ENCODE measurements at places on chromosomes 1 and 21.

DNA sequence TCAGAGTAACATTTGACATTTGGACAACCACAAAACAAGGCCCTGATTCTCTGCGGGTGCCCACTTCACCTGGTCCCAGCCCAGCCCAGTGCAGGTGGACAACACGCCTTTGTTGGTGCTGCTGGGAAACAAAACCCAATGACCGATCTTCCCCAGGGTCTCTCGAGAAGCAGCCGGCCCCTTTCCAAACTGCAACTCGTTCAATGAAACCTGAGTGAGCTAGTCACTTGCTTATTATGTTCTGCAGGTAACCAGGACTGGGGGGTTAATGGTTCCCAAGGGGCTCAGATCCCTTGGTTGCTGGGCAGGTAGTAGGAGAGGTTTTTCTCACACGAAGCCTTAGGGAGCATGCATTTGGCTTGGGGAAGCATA, 42.9 kb downstream of the ABCG1 start:
- H3K27ac ChIP-seq = no peak overlapping the region
- no peak overlapping the region for H3K4me3 ChIP-seq
- H3K36me3 ChIP-seq = no peaks in the 10 kb centered on the region

- no peaks in the 10 kb centered on the region for H3K4me1 ChIP-seq
- no peaks in the 10 kb centered on the region for H3K27me3 ChIP-seq
- no peak overlapping the region for H3K4me3 ChIP-seq
- DNase-seq = no peak
- no peaks in the 10 kb centered on the region for H3K36me3 ChIP-seq
Measured at GRCh38 chr21:33668180-33668579, 25.9 kb downstream of the ITSN1 start.

DNA sequence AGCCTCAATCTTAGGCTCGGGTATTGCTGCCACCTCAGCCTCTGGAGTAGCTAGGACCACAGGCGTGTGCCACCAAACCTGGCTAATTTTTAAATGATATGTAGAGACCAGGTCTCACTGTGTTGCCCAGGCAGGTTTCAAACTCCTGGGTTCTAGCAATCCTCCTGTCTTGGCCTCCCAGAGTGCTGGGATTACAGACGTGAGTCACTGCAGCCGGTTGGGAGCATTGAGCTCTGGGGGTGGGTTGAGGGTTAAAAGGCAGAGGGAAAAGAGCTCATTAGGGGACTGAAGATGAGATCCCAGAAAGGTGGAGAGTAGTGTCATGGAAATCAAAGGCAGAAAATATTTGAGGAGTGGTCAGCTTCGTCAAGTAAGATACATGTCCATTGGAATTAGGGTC, 7.1 kb downstream of the RAD54L start:
- H3K4me1 ChIP-seq = no peaks in the 10 kb centered on the region
- H3K27me3 ChIP-seq = no peaks in the 10 kb centered on the region
- H3K4me3 ChIP-seq = no peak overlapping the region
- H3K36me3 ChIP-seq = peaks cover 10% of the 10 kb centered on the region
- no peak for DNase-seq
- H3K27ac ChIP-seq = no peak overlapping the region

DNA sequence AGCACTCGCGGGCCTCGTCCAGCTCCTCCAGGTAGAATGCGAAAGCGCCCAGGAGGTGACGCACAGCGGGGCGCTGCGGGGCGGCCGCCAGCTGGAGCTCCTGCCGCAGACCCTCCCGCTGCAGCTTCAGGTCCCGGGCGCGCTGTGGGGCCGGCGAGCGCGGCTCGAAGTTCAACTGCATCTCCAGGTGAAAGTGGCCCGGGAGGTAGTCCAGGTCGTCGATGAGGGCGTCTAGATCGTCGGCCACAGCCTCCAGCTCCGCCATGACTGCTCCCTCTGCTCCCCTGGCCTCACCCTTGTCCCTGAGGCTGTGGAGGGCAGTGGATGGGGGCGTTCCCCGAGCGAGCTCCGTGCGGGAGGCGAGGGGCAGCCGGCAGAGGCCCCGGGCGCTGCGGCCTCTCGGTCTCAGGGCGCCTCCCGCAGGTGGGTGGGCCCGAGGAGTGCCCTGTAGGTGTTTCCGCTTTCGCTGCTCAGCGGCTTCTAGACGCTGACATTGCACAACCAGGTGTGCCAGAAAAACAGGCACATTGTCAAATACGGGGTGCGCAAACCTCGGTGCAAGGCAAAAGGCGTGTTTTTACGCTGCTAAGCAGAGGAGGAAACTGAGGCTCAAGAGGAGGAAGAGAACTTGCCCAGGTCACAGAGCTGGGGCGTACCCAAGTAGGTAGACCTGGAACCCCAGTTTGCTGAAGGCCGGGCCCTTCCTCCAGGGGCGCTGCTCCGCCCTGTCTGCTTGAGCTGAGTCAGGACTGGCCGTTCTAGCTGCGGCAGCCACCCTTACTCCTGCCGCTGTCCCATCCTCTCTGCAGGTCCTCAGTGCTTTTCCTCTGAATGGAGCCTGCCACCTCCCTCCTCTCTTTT, at the start of gene TTC22:
TTC22 (minus strand) TSS at position 425 of the 861 bp plus-strand sequence; CDS start at position 265, 160 bp downstream.
- H3K27me3 ChIP-seq = no peaks in the 10 kb centered on the region
- no peaks in the 10 kb centered on the region for H3K36me3 ChIP-seq
- H3K27ac ChIP-seq = peak within 1 kb of the TSS; percentile 76
- peak within 1 kb of the TSS; percentile 79 for H3K4me3 ChIP-seq

- peaks cover 7% of the 10 kb centered on the region for H3K4me1 ChIP-seq
- no peak for DNase-seq
Measured at GRCh38 chr1:225754940-225755641, 22.5 kb upstream of the SRP9 start.

- no peaks in the 10 kb centered on the region for H3K27me3 ChIP-seq
- no peaks in the 10 kb centered on the region for H3K36me3 ChIP-seq
- H3K4me3 ChIP-seq = no peak overlapping the region
- DNase-seq = no peak
- H3K27ac ChIP-seq = peak overlapping the region; percentile 61
- H3K4me1 ChIP-seq = peaks cover 60% of the 10 kb centered on the region
Measured at GRCh38 chr1:66999640-67000400, 54.1 kb downstream of the SLC35D1 start.

DNA sequence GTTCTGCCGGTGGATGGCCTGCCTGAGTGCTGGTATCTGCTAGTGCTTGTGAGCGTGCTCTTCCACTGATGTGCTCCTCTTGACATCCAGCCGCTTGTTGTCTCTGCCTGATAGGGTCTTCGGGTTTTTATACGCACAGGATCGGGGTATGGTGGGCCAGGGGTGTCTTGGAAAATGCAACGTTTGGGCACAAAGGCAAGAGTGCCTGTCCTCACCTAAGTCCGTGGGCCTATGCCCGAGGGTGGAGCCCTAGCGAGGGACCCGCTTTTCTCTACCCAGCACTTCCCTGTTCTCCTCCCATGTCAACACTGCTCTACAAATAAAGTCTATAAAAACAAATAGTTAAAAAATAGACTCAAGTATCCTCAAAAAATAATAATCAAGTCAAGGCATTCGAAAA, 1007.8 kb downstream of the PLA2G4A start:
- no peaks in the 10 kb centered on the region for H3K27me3 ChIP-seq
- H3K4me3 ChIP-seq = no peak overlapping the region
- no peaks in the 10 kb centered on the region for H3K4me1 ChIP-seq
- DNase-seq = no peak
- no peak overlapping the region for H3K27ac ChIP-seq

- peaks cover 42% of the 10 kb centered on the region for H3K4me1 ChIP-seq
- DNase-seq = peak; percentile 61
Measured at GRCh38 chr1:232599178-232600041, 30.5 kb downstream of the SIPA1L2 start.

GRCh38 chr1:187837787-187838186, 1009.0 kb downstream of the PLA2G4A start:
- H3K4me1 ChIP-seq = no peaks in the 10 kb centered on the region
- no peak overlapping the region for H3K4me3 ChIP-seq
- H3K27ac ChIP-seq = no peak overlapping the region
- H3K27me3 ChIP-seq = no peaks in the 10 kb centered on the region

DNA sequence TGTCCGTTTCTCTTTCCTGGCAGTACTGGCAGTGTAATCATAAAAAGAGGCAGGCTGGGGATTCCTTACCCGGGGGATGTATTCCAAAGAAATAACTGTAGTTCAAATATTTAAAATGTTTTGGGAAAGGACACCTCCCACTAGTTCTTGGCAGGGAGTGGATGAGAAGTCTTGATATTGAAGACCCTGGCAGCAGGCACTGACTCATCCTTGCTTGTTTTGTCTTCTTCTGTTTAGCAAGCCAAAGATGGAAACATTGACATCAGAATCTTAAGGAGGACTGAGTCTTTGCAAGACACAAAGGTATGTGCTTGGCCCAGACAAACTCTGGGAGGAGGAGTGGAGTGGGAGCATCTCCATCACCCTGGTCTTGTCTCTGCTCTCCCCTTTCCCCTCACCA, 639 bp downstream of the IL20 start:
- H3K36me3 ChIP-seq = no peaks in the 10 kb centered on the region
- no peaks in the 10 kb centered on the region for H3K27me3 ChIP-seq
- H3K4me1 ChIP-seq = no peaks in the 10 kb centered on the region
- no peak overlapping the region for H3K4me3 ChIP-seq
- DNase-seq = no peak

DNA sequence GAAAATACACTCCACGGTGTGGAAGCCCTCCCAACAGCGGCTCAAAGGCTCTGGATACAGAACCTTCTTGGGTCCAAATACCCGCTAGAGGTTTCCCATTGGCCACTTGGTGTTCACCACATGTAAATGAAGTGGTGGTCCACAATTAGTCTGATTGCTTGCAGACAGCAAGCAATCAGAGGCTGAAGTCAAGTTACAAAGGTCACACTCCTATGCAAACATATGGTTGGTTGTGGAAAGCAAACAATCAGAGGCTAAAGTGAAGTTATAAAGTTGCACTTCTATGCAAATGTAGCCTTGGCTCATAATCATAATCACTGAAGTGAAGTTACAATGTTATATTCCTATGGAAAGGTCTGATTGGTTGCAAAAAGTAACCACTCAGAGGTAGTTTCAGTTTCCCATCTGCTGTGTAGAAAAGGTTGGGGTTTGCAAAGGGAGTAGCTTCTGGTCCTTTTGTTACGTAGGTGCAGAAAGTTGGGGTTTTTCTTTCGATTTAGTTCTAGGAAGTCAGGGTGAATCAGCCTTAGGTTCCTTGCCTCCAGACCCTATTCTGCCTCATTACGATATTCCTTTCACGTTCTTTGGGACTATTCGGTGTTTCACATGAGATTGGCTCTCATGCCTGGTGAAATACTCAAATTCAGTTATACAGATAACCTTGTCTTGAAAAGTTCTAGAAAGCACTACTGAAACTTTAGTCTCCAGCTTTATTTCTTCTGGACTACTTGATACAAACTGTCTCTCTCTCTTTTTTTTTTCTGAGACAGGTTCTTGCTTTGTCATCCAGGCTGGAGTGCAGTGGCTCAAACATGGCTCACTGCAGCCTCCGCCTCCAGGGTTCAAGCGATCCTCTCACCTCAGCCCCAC, 36.7 kb upstream of the MTF2 start:
- H3K27me3 ChIP-seq = no peaks in the 10 kb centered on the region
- peak overlapping the region; percentile 80 for H3K27ac ChIP-seq
- peaks cover 3% of the 10 kb centered on the region for H3K4me1 ChIP-seq
- no peaks in the 10 kb centered on the region for H3K36me3 ChIP-seq
- DNase-seq = peak; percentile 86

- no peak overlapping the region for H3K4me3 ChIP-seq
- no peak overlapping the region for H3K27ac ChIP-seq
- H3K27me3 ChIP-seq = no peaks in the 10 kb centered on the region
- peaks cover 4% of the 10 kb centered on the region for H3K4me1 ChIP-seq
- no peaks in the 10 kb centered on the region for H3K36me3 ChIP-seq
Measured at GRCh38 chr1:46370214-46370633, 23.9 kb upstream of the FAAH start.

- peaks cover 92% of the 10 kb centered on the region for H3K27me3 ChIP-seq
- H3K4me1 ChIP-seq = 0 out of 2 replicates have a peak, but pooled peaks cover 3% of the 10 kb centered on the region
- no peaks in the 10 kb centered on the region for H3K36me3 ChIP-seq
- no peak overlapping the region for H3K4me3 ChIP-seq
Measured at GRCh38 chr21:45037986-45038385, 36.4 kb upstream of the ADARB1 start.

DNA sequence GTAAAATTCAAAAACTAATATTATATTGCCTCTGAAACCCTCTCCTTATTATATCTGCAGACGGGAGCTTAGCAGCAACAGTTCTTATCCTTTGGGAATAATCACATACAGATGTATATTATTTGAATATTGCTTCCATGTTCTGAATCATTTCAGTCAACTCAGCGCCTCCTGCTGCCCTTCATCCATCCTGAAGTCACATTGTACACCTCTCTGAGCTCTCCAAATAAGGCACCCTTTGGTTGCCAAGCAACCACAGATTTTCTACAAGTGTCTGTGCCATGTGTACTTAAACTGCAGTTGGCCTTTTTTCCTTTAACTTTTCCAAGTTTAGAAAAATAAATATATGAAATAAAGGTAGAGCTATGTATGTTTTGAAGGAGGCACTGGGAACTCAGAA, 384.3 kb downstream of the LRRIQ3 start:
- H3K4me1 ChIP-seq = no peaks in the 10 kb centered on the region
- H3K4me3 ChIP-seq = no peak overlapping the region
- no peaks in the 10 kb centered on the region for H3K36me3 ChIP-seq
- no peak overlapping the region for H3K27ac ChIP-seq
- DNase-seq = no peak
- no peaks in the 10 kb centered on the region for H3K27me3 ChIP-seq

- no peak overlapping the region for H3K27ac ChIP-seq
- no peak overlapping the region for H3K4me3 ChIP-seq
- no peak for DNase-seq
- H3K36me3 ChIP-seq = no peaks in the 10 kb centered on the region
- no peaks in the 10 kb centered on the region for H3K27me3 ChIP-seq
- H3K4me1 ChIP-seq = 0 out of 2 replicates have a peak, but pooled peaks cover 4% of the 10 kb centered on the region
Measured at GRCh38 chr1:245489838-245490237, 335.1 kb downstream of the KIF26B start.

GRCh38 chr21:43811262-43812105, 22.1 kb downstream of the RRP1 start:
- no peak overlapping the region for H3K4me3 ChIP-seq
- H3K4me1 ChIP-seq = no peaks in the 10 kb centered on the region
- H3K36me3 ChIP-seq = no peaks in the 10 kb centered on the region
- no peaks in the 10 kb centered on the region for H3K27me3 ChIP-seq
- DNase-seq = no peak
- no peak overlapping the region for H3K27ac ChIP-seq

DNA sequence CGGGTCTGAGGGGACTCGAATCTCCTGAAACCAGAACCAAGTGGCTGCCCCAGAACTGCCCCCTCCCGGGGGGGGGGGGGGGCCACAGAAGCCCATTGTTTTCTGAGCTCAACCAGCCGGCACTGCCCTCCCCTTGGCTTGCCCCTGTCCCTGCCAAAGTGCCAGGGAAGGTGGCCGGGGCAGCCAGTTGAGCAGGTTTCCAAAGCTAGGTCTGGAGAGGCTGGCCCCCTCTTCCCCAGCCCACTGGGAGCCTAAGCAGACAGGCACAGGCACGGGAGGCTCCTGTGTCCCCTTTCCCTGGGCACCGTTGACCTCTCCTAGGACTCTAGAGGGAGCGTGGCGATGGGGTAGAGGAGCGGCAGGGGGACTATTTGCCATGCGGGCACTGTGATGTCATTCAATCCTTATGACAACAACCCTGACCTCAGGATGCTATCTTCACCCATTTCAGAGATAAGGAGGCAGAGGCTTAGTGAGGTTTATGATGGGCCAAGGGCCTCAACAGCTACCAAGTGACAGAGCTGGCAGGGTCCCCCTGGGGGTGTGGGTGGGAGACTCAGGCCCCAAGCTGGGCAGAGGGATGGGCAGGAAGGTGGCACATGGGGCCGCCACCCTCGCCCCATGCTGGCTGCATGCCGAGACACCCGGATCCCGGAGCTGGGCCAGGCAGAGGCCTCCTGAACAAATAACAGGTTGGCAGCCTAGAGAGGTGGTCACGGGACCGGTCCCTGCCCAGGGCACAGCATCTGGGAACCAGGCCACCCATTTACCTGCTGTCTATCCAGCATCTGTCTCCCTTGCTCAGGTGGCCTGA, 35.0 kb downstream of the RAP1GAP start:
- no peaks in the 10 kb centered on the region for H3K4me1 ChIP-seq
- no peak for DNase-seq
- H3K36me3 ChIP-seq = no peaks in the 10 kb centered on the region
- no peak overlapping the region for H3K27ac ChIP-seq

Data from MM.1S (cell line).